Stimulated activated CD4-positive, alpha-beta T cell treated with anti-CD3 and anti-CD28 coated beads, Interleukin-1b, Interleukin-23, amount 100 ng/mL, for 24 hours (primary cell): ENCODE measurements at places on chromosomes 16 and 17.

- no peak for DNase-seq
These were observed 15.2 kb downstream of the CASKIN1 start for GRCh38 chr16:2180962-2181923.

- DNase-seq = no peak
These were observed 2.3 kb downstream of the DLG4 start for GRCh38 chr17:7217113-7217987.

- DNase-seq = no peak
These were observed 37.5 kb downstream of the SDR42E1 start for GRCh38 chr16:81973737-81974136.

GRCh38 chr17:50027172-50027880 lies 28.6 kb upstream of the ITGA3 start:
- DNase-seq = no peak

DNA sequence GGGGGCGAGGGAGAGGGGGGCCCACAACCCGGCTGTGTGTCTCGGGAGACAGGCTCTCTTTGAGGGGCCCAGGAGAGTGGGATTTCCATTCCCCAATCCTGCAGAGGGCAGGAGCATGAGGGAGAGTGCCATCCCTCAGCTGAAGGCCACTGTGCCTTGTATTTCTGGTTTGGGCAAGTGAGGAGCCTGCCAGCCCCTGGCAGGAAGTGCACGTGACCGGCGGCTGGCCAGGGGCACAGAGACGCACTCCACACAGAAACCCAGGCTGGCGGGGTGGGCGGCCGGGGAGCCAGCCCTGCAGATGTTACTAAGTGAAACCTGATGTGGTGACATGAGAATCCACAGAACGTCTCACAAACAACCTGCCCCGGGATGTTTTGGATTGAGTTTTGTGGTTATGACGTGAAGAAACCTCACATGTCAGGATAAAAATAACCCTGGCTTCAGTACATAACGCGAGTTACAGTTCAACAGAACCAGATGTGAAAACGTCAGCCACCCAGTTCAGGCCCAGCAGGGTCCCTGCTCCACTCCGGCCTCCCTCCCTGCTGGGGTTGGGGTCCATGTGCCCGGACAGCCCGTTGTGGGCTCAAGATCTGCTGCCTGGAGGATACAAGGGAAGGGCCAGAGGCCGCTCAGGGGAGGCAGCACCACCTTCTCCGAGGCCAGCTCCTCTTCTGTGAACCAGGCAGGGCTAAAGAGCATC lies 51.7 kb upstream of the MTSS2 start:
- peak; percentile 40 for DNase-seq

DNA sequence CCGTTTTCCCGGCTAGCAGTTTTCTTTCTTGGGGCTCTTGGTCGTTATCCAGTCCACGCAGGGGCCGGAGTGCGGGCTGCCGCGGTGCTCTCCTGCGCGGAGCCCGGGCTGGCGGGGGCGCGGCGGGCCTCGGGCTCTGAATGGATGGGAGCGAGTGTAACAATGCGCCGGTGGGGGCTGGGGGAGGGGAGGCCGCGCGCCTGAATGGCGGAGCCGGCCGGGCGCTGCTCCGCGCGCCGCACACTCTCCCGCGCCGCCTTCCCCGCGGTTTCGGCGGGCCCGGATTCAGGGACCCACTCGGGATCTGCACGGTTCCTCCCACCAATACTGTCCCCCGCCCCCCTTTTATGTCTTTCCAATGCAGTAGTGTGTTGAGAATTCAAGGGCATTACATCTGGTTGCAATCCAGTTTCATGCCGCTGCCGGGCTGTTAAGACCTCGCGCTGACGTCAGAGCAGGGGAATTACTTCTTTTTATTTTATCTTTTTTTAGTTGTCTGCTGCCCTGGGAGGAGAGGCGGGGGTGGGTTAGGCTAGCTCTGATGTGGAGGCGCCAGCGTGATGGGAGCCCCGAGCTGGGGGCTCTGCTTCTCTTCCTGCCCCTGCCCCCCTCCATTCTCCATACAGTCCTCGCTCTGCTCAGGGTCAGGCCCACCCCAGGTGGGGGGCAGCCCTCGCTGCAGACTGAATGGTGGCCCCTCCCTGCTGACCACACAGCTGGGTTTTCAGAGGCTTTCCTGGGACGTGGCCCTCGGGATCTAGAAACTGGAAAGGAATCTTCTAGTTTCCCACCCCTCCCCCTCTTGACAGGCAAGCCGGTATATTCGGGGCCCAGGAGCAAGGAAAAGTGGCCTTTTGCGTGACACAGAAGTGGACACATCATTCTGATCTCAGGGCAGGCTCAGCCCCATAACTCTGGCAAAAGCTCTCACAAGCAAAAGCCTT lies 1.8 kb downstream of the RAI1 start:
- DNase-seq = no peak

DNA sequence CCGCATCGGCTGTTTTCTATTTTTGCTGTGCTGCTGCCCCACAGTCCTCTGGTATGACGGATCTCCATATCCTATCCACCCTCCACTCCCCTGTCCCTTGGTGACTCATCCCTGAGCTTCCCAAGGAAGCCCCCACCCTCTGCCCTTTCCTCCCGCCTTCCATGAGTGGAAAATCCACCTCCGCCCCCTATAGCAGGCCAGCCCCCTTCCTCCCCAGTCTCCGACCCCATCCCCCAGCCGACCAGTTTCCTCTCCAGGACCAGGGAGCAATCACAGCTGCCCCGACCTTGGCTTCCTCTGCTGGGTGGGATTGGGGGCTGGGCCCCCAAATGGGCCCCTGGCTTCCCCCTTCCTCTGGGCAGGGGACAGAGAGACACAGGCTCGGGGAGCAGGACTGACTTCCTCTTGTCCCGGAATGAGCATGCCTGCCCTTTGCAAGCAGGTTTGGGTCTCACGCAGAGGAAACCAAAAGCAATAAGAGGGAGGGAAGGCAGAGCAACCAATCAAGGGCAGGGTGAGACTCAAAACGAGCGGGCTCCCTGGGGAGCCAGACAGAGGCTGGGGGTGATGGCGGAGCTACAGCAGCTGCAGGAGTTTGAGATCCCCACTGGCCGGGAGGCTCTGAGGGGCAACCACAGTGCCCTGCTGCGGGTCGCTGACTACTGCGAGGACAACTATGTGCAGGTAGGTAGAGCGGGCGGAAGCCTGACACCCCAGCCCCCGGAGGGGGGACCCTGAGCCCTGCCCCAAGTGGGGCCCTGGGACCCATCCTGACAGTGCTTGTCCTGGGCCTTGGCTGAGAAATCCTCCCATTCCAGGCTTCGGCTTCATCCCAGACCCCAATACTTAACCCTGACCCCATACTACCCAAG lies at the start of the genes ABI3 and GNGT2:
TSS of gene ABI3 (plus strand) at position 550 of the 872 bp plus-strand sequence. CDS start at position 568, 18 bp downstream.
TSS of gene GNGT2 (minus strand) at position 417 of the 872 bp plus-strand sequence. CDS start 3,152 bp downstream, outside the sequence.
- DNase-seq = peak; percentile 64

DNA sequence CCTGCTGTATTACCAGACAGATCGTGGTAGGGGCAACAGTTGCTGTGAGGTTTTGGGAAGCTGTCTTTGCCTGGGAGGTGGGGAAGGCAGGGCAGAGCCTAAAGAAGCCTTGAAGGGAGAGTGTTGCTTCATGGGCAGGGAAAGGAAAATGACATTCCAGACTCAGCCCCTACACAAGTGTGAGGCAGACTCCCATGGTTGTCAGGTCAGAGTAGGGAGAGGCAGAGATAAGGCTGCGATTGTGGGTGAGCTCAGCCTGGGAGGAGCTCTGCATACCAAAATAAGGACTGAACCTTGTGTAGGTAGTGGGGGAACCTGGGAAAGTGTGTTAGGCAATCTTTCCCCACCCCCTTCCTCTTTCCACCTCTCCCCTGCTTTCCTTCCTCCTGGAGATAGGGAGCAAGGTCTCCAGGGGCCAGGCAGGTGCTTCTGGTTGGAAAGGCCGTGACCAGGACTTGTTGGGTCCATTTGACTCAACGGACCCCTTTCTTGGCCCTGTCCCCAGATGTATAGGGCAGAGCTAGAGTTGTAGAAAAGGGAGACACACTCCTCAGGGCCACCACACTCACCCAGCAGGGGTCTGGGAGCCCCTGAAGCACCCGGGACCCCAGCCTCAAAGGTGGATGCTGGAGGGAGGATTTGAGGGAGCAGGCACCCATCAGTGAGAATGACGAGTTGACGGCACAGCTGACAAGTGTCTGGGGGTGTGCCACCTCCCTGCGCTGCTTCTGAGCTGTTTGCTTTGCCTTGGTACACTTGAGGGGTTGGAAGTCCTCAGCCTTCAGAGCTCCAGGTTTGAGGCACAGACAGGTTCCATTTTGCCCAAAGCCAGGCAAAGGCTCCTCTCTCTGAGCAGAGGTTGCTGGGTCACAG lies 18.5 kb upstream of the TOB1 start:
- no peak for DNase-seq

DNA sequence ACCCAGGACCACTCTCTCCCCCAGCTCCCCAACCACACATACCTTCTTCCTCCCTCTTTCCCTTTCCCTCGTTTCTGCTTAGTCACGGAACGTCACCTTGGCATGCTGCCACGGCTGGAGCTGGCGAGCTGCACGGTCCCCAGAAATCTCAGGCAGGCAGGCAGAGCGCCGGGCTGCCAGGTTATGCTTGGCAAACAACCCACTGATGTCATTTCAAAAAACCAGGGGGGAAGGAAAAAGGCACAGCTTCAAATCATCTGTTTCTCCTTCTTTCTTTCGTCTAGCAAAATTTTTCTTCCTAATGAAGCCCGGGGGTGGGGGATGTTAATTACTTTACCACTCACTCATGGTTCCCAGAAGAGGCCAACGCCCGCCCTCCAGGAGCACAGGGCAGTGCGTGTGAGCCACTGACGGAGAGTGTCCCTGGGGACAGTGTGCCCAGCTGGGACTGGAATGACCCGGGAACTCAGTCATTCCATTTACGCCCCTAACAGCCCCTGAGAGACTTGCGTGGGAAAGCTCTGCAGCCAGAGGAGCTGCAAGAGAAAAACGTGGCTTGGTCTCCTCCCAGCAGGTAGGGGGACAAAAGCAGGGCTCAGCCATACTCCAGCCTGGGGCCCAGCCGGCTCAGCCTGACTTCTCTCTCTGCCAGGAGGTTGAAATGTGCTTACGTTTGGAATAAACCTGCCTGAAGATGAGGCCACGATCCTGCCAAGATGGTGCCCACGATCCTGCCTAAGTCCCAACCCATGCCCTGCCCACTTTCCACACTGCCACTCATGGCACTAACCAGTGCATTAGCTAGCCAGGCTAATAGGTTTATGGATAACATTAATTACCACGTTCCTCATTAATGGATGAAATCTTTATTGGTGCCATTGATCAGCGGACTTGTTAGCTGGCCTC lies 198.9 kb downstream of the ZFHX3 start:
- no peak for DNase-seq

GRCh38 chr16:48556913-48557351 lies 53.0 kb downstream of the N4BP1 start:
- peak; percentile 24 for DNase-seq

- DNase-seq = no peak
These were observed 7.4 kb upstream of the TBX4 start for GRCh38 chr17:61444831-61445230.

DNA sequence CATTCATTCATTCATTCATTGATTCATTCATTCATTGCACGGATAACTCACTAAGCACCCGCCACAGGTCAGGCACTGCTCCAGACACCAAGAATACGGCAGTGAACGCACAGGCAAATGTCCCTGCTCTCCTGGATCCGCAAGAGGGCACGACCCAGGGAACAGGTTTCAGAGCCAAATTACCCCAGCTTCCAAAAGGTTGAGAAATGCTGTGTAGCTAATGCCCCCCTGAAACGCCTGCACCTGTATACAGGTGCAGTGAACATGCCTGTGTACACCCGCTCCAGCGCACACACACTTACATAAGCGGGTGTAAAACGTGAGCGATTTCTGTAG lies 9.6 kb upstream of the UBE2I start:
- no peak for DNase-seq

DNA sequence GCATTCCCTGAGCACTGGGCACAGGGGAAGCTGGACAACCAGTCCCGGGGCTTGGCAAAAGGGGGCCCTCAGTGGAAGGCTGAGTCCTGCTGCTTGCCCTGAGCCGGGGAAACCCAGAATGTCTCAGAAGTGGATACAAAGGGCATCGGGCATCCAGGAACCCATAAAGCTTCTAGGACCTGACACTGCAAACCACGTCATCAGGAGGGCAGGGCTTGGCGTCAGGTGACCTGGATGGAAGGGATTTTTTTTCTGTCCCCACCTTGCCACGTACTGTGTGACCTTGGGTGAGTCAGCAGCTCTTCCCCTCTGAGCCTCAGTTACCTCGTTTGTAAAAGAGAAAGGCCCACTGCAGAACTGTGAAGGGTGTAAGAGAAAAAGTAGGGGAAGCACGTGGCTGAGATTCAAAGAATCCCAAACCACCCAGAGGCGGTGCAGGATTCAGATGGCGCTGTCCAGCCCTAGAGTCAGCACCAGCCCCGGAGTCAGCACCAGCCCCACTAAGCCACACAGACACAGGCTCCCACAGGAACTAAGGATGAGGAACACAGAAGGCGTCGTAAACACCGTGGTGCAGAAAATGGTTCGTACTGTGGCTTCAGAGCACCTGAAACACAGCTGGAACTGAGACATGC lies 53.7 kb downstream of the C16orf95 start:
- no peak for DNase-seq

DNA sequence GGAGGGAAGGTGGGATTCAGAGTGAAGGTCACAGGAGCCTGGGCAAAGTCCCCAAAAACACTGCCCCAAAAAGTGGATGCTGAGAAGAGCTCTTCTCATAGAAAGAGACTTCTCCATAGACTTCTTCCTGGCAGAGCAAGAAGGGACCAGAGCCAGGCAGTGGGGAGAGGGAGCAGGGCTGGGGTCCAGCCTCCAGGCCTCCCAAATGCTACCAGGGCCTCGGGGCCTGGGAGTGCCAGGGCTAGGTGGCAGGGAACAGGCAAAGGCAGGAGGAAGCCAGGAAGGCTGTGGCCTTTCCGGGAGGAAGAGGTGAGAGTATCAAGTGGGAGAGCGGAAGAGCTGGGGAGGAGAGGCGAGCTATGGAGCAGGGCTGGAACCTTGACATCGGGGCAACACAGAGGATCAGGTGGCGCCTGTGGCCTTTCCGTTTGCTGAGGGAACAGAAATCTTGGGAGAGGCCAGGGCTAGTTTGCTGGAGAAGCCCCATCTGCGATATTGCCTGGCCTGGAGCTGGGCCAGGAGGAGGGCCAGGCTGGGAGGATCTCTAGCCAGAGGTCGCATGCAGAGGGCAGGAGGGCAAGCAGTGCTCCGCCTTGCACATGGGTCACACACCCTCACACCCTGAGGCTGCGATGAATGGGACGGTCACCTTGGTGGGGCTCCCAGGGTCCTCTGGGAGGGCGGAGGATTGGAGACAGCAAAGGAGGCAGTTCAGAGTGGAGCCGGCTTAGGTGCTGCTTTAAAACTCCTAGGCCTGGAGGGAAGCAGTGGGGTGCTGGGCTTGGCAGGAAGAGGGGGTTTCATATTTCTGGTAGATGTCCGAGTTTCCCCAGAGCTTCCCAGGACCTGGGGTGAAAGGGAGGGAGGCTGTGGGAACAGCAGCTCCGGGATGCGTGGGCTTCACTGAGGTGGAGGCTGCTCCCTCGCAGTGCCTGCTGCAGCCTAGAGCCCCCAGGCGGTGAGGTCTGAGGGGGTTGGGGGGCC lies 3.4 kb downstream of the SLC16A5 start:
- DNase-seq = no peak
